ENCODE measurements at places on chromosomes 7 and 10. TPM values are rescaled to one million over a fixed set of nuclear protein-coding genes. Genes with fewer than 3 reads are reported as not detected.

DNA sequence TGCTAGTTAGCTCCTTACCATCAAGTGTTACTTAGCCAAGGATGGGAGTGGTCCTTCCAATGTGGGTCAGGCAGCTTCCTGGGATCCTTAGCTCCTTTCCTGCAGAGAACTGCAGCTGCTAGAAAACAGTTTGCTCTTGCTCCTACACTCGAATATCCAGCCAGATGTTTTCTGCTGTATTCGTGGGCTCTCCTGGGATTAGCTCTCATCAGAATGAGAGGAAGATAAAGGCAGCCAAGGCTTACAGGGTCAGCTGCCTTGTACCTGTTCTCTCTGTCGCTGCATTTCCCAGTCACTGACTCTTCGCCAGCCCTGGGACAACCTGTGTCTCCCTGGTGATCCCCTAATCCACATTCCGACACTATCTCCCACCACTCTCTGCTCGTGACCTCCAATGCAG lies 29.0 kb downstream of the NEUROD6 start:
- DNase-seq, result no peak

DNA sequence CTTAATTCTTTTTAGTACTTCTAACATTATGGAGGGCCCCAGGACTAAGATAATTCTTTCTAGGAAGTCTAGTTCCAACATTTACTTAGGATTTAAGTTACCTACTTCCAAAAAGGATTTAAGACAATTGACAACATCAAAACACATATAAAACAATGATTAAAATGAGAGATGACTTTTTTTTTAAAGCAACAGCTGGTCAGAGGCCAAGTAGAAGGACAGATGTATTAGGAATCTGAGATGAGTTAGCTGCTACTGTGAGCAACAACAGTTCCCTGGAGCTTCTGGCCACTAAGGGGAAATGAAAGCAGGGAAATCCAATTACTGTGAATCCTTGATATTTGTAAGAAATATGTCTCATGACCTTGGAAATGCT lies 222.3 kb downstream of the PHTF2 start:
- DNase-seq, result no peak

DNA sequence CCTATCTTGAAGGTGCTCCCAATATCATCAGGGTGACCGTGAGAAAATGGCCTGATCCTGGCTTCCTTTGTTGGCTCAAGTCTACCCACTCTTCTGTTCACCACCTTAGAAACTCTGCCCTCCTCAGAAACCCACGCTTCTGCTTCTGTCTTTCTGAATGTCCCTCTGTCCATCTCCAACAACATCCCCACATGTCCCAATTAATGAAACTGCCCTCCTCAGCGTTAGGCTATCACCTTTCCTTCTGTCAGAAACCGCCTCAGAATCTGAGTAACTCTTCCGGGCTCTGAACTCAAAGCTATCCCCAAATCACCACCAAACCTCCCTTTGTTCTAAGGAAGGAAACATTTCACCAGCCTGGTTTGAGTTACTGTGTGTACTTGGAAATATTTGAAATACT lies 315.8 kb upstream of the ZNF32 start:
- DNase-seq, result no peak

DNA sequence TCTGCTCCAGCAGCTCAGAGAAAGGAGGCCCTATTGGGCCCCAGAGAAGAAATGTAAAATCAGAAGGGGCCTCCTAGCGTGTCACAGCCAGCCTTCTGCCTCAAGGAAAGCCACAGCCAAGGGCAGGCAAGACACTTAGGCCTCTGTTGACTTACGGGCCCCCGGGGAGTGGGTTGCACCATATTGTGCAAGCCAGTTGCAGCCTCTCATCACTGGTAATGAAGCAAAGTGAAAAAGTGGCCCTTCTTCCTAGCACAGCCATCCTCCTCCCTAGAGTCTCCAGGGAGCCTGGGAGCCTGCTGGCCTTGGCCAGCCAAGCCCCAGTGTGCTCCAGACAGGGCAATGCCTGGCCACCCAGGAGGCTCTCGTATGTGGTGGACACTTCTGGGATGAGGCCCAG lies 56.2 kb upstream of the GDF10 start:
- DNase-seq, result no peak

DNA sequence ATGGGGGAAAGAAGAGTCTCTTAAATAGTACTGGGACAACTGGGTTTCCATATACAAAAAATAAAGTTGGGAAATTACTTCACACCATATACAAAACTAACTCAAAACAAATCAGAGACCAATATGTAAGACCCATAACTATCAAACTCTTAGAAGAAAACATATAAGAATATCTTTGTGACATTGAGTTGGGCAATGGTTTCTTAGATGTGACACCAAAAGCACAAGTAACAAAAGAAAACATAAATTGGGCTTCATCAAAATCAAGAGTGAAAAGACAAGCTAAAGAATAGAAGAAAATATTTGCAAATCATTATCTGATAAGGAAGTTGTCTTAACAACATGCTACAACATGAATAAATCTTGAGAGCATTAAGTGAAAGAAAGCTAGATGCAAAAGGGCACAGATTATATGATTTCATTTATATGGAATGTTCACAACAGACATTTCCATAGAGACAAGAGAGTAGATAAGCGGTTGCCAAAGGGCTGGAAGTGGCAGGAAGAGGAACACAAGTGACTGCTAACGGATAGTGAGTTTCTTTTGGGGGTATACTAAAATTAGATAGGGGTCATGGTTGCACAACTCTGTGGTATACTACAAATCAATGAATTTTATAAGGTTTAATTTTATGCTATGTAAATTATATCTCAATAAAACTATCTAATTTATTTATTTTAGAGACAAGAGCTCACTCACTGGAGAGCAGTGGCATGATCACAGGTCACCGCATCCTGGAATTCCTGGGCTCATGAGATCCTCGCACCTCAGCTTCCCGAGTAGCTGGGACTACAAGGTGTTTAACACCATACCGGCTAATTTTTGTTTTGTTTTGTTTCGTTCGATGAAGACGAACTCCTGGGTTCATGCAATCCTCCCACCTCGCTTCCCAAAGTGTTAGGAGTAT lies 35.4 kb downstream of the JMJD1C start:
- DNase-seq, result no peak

GRCh38 chr7:155183655-155184054 lies 113.5 kb downstream of the HTR5A start:
- no peak for DNase-seq

DNA sequence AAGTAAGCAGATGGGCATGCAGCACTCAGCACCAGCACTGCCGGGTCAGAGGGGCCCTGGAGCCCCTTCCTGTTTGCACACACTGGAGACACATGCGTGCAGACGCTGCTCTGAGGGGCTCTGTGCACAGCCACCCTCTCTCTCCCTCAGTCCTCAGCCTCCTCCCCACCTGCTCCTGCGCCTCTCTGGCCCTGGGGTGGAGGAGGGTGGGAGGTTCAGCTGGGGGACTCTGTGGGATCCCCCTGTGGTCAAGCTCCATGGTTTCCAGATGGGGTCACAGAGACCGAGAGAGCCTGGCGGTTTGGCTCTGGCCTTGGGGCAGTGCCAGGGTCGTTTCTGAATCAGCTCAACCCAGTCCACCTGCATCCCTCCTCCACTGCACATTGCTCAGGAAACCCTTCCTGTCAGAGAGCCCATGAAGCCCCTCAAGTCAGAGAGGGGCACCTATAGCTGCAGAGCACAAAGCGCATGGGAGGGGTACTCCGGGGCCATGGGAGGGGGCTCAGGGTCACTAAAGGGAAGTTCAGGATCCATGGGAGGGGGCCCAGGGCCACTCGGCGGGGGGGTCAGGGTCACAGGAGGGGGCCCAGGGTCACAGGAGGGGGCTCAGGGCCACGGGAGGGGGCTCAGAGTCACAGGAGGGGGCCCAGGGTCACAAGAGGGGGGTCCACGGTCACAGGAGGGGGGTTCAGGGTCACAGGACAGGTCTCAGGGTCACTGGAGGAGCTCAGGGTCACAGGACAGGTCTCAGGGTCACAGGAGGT lies 161.7 kb downstream of the ADARB2 start:
- DNase-seq, result no peak

AP1S1 gene
- total RNA-seq, result 190 TPM

C10orf67 gene
- 0.43 TPM for total RNA-seq

DKK1 gene
- total RNA-seq, result 39.9 TPM

SEMA3C gene
- 77.1 TPM for total RNA-seq

NEUROG3 gene
- total RNA-seq, result not detected
